GM23338 (cell line): ENCODE measurements at places on chromosomes 4 and X.

GRCh38 chrX:39931529-39932282, 166.1 kb downstream of the BCOR start:
- H3K4me1 ChIP-seq = no peaks in the 10 kb centered on the region
- no peak overlapping the region for H3K27ac ChIP-seq
- no peaks in the 10 kb centered on the region for H3K27me3 ChIP-seq
- DNase-seq = no peak

GRCh38 chr4:136742333-136742732, 790.0 kb downstream of the PCDH18 start:
- H3K4me3 ChIP-seq = no peak overlapping the region
- H3K36me3 ChIP-seq = no peaks in the 10 kb centered on the region
- no peak for DNase-seq

- peak; percentile 66 for DNase-seq
- H3K27ac ChIP-seq = no peak overlapping the region
- H3K27me3 ChIP-seq = no peaks in the 10 kb centered on the region
- H3K36me3 ChIP-seq = no peaks in the 10 kb centered on the region
- H3K4me1 ChIP-seq = no peaks in the 10 kb centered on the region; the same call in 1 of the 2 replicates
Measured at GRCh38 chrX:129634541-129634940, 20.2 kb downstream of the APLN start.

DNA sequence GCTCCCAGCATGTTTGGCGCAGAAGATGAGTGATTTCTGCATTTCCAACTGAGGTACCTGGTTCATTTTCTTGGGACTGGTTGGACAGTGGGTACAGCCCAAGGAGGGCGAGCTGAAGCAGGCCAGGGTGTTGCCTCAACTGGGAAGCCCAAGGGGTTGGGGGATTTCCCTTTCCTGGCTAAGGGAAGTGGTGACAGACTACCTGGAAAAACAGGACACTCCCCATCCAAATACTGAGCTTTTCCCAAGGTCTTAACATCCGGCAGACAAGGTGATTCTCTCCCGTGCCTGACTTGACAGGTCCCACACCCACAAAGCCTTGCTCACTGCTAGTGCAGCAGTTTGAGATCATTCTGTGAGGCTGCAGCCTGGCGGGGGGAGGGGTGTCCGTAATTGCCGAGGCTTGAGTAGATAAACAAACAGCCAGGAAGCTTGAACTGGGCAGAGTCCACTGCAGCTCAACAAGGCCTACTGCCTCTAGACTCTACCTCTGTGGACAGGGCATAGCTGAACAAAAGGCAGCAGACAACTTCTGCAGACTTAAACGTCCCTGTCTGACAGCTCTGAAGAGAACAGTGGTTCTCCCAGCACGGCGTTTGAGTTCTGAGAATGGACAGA, 307.7 kb upstream of the ARSJ start:
- no peaks in the 10 kb centered on the region for H3K36me3 ChIP-seq
- H3K4me1 ChIP-seq = no peaks in the 10 kb centered on the region
- DNase-seq = no peak
- H3K4me3 ChIP-seq = no peak overlapping the region

- no peak for DNase-seq
- H3K27ac ChIP-seq = no peak overlapping the region
- no peaks in the 10 kb centered on the region for H3K27me3 ChIP-seq
- H3K36me3 ChIP-seq = no peaks in the 10 kb centered on the region
Measured at GRCh38 chr4:72442715-72443114, 126.3 kb downstream of the ADAMTS3 start.

- H3K4me3 ChIP-seq = no peak overlapping the region
- no peaks in the 10 kb centered on the region for H3K36me3 ChIP-seq
- no peaks in the 10 kb centered on the region for H3K27me3 ChIP-seq
- H3K4me1 ChIP-seq = no peaks in the 10 kb centered on the region
- no peak for DNase-seq
- no peak overlapping the region for H3K27ac ChIP-seq
Measured at GRCh38 chr4:80839281-80839680, 191.2 kb upstream of the BMP3 start.

DNA sequence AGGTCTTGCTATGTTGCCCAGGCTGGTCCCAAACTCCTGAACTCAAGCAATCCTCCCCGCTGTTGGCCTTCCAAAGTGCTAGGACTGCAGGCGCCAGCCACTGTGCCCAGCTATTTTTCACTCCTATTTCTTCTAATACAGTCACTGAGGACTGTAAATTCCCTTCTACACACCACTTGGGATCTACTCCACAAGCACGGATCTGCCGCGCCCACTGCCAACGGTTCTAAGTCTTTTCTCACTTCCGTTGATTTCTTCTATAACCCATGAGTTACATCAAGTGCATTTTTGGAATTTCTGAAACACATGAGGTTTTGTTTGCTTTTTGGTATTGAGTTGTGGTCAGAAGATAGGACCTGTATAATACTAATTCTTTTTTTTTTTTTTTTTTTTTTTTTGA, 48.6 kb downstream of the FAM53A start:
- no peak for DNase-seq
- no peaks in the 10 kb centered on the region for H3K27me3 ChIP-seq
- H3K27ac ChIP-seq = no peak overlapping the region
- no peak overlapping the region for H3K4me3 ChIP-seq
- H3K36me3 ChIP-seq = no peaks in the 10 kb centered on the region

DNA sequence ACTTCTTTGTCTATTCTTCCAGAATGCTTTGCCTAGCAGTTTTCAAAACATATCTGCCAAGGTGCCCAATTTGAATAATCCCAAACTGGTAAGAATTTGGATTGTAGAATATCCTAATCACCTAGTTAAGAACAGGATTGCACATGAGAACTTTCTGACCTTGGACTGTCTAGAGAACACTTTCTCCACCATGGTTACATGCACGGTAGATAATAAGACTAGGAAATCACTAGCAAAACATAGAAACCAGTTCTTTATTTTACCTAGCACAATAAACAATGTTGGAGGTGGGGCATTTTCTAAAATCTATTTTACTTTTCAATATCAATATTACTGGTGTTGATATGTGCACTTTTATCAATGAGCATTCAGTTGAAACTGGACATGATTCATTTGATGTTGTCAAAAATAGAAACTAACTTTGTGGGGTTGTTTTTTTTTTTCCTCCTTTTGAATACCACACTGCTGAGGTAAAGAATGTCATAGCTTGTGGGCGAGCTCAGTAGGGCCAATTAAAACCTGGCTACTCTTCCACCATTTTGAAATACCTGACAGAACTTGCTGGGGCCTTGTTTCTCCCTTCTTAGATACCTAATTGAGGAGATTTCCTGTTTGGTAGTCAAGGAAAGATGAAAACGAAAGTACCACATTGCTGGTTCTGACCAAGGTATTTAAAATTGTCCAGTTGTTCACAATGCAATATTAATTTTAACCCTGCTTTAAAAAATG, 10.4 kb downstream of the MID1IP1 start:
- no peak for DNase-seq
- no peak overlapping the region for H3K4me3 ChIP-seq
- H3K4me1 ChIP-seq = peaks cover 16% of the 10 kb centered on the region
- H3K36me3 ChIP-seq = no peaks in the 10 kb centered on the region

GRCh38 chr4:186074189-186074588, 5.2 kb downstream of the TLR3 start:
- H3K4me1 ChIP-seq = peaks cover 7% of the 10 kb centered on the region
- no peaks in the 10 kb centered on the region for H3K27me3 ChIP-seq
- H3K27ac ChIP-seq = no peak overlapping the region

GRCh38 chrX:24396931-24397279, 36.5 kb downstream of the SUPT20HL1 start:
- no peaks in the 10 kb centered on the region for H3K4me1 ChIP-seq
- no peak overlapping the region for H3K4me3 ChIP-seq
- H3K27me3 ChIP-seq = no peaks in the 10 kb centered on the region
- no peak for DNase-seq
- no peaks in the 10 kb centered on the region for H3K36me3 ChIP-seq

- DNase-seq = no peak
- H3K27me3 ChIP-seq = no peaks in the 10 kb centered on the region
- no peak overlapping the region for H3K4me3 ChIP-seq
Measured at GRCh38 chrX:53374222-53374820, 48.1 kb downstream of the SMC1A start.

GRCh38 chr4:7971881-7972500, 32.3 kb upstream of the AFAP1 start:
- no peak for DNase-seq
- no peak overlapping the region for H3K4me3 ChIP-seq
- H3K27ac ChIP-seq = no peak overlapping the region
- peaks cover 9% of the 10 kb centered on the region; the same call in 1 of the 2 replicates for H3K4me1 ChIP-seq
- no peaks in the 10 kb centered on the region for H3K27me3 ChIP-seq

GRCh38 chrX:154294791-154295574, at the start of gene TEX28:
TSS of gene TEX28 (minus strand) at chrX:154295124. CDS start at chrX:154292117, 3,007 bp downstream.
- no peak within 1 kb of the TSS for H3K4me3 ChIP-seq
- H3K27me3 ChIP-seq = no peaks in the 10 kb centered on the region
- DNase-seq = no peak
- no peak within 1 kb of the TSS for H3K27ac ChIP-seq
- H3K4me1 ChIP-seq = no peaks in the 10 kb centered on the region
- H3K36me3 ChIP-seq = no peaks in the 10 kb centered on the region

- no peak overlapping the region for H3K27ac ChIP-seq
- H3K4me1 ChIP-seq = no peaks in the 10 kb centered on the region
- H3K36me3 ChIP-seq = no peaks in the 10 kb centered on the region
- DNase-seq = no peak
Measured at GRCh38 chr4:80897537-80898303, 132.8 kb upstream of the BMP3 start.

- H3K4me1 ChIP-seq = no peaks in the 10 kb centered on the region
- H3K27ac ChIP-seq = no peak overlapping the region
- no peak overlapping the region for H3K4me3 ChIP-seq
- H3K36me3 ChIP-seq = no peaks in the 10 kb centered on the region
- no peaks in the 10 kb centered on the region for H3K27me3 ChIP-seq
Measured at GRCh38 chrX:150841456-150842197, 56.8 kb downstream of the CD99L2 start.

DNA sequence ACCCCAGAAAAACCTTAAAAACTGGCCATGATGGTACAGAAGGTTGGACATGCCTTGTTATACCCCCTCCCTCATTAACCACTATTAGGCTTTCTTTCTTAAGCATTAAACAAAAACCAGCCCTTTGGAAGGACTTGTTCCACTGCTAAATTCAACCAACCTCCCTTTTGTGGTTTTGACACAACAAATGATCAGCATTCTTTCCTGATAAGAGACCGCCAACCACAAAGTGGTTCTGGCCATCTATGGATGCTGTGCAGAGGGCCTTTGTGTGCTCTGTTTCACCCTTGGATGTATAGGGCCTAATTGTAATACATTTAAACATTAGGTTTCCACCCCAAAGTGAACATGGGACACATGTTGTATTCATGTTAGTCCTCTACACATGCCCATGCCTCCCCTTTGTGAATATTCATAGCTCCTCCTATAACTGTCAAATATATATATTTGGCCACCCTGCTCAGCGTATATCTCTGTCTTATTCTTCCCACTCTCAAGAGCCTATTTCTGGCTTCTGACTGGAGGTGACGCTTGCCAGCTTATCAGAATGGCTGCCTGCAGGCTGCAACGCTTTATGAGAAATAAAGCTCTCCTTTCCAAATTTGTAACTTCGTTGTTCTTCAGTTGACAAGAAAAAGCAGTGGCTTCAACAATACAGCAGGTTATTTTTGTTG, 126.6 kb downstream of the NPNT start:
- no peaks in the 10 kb centered on the region for H3K27me3 ChIP-seq
- no peak for DNase-seq
- H3K4me1 ChIP-seq = no peaks in the 10 kb centered on the region
- no peak overlapping the region for H3K27ac ChIP-seq
- H3K4me3 ChIP-seq = no peak overlapping the region

DNA sequence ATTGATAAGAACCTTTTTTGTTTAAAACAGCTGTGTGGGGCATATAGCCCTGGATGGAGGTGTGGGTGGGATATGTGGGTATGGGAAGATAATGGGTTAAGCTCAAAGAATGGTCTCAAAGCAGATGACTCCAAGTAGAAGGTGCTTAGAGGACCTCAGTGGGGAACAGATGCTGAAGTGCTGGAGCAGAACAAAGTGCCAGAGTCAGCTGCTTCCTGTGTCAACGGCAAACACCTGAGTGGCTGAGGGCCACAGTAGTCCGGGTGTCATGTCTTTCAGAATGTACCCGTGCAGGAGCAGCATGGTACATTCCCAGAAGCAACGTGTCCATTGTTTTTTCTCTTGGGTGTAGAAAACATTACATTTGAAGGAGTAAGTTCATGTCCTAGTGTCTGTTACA, 210.6 kb downstream of the CCNG2 start:
- H3K36me3 ChIP-seq = no peaks in the 10 kb centered on the region
- no peaks in the 10 kb centered on the region for H3K4me1 ChIP-seq
- no peaks in the 10 kb centered on the region for H3K27me3 ChIP-seq

GRCh38 chr4:3629665-3630064, 97.4 kb upstream of the LRPAP1 start:
- H3K27ac ChIP-seq = no peak overlapping the region
- DNase-seq = no peak
- H3K27me3 ChIP-seq = no peaks in the 10 kb centered on the region
- H3K36me3 ChIP-seq = no peaks in the 10 kb centered on the region

GRCh38 chr4:142168181-142168580, 531.8 kb downstream of the IL15 start:
- peaks cover 6% of the 10 kb centered on the region for H3K4me1 ChIP-seq
- H3K36me3 ChIP-seq = no peaks in the 10 kb centered on the region
- H3K27me3 ChIP-seq = no peaks in the 10 kb centered on the region
- H3K27ac ChIP-seq = no peak overlapping the region
- H3K4me3 ChIP-seq = no peak overlapping the region

DNA sequence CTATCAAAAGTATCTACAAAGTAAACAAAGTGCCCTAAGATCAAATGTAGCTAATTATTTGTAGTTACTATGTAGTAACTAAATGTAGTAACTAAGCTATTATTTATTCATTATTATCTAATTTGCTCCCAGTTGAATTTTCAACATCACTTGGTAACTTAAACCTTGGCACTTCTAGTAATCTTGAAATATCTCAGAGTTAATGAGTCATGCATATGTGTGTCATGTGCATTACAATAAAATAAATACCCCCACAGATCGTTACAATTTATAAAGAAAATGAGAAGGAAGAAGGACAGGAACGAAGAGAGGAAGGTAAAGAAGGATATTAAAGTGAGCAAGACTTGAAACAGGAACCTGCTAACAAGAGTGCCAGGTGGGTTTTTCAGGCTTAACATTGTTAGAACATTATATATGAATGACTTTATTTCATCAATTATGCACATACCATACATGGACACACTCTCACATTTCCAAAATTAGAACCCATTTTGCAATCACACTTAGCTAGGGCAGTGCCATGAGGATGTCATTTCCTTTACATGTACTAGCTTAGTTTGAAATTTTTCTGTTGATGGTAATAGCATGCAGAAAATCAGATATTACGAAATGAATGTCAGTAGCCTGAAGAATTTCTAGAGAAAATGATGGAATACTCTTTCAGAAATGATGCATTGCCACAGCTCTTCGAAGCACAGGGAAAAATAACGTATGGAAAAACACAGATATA, 1670.4 kb upstream of the AGA start:
- peaks cover 16% of the 10 kb centered on the region for H3K4me1 ChIP-seq
- no peaks in the 10 kb centered on the region for H3K27me3 ChIP-seq
- H3K36me3 ChIP-seq = no peaks in the 10 kb centered on the region
- no peak overlapping the region for H3K4me3 ChIP-seq
- no peak for DNase-seq
- H3K27ac ChIP-seq = no peak overlapping the region
